Renal cortex interstitium (tissue), 15 donors: ENCODE measurements at places on chromosomes 11 and 22. TPM values are rescaled to one million over a fixed set of nuclear protein-coding genes. Genes with fewer than 3 reads are reported as not detected.

DNA sequence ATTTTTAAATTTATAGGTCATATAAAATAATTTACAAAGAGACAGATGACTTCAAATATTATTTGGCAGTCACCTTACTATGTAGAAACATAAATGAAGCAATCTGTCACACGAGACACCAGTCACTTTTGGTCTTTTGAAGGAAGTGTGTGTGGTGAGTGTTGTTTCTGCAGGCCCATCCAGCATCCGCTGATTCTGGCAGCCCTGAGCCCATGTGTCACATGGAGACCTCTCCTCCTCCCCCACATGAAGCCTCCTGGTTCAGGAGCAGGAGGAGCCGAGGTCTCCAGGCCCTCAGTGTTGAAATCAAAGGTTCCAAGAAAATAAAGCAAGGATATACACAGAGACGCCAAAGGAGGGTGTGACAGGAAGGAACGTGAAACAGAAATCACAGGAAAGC, 60.1 kb downstream of the ARFGAP3 start:
- DNase-seq = no peak

DNA sequence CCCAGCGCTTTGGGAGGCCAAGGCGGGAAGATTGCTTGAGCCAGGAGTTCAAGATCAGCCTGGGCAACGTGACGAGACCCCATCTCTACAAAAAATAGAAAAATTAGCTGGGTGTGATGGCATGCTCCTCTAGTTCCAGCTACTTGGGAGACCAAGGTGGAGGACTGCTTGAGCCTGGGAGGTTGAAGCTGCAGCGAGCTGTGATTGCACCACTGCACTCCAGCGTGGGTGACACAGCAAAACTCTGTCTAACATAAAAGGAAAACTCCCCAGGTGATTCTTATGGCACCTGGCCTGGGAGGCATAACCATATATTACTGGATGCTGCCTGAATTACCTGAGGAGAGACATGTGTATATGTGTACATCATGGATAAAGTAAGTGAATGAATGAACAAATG, 29.1 kb downstream of the KIAA1671 start:
- no peak for DNase-seq

DNA sequence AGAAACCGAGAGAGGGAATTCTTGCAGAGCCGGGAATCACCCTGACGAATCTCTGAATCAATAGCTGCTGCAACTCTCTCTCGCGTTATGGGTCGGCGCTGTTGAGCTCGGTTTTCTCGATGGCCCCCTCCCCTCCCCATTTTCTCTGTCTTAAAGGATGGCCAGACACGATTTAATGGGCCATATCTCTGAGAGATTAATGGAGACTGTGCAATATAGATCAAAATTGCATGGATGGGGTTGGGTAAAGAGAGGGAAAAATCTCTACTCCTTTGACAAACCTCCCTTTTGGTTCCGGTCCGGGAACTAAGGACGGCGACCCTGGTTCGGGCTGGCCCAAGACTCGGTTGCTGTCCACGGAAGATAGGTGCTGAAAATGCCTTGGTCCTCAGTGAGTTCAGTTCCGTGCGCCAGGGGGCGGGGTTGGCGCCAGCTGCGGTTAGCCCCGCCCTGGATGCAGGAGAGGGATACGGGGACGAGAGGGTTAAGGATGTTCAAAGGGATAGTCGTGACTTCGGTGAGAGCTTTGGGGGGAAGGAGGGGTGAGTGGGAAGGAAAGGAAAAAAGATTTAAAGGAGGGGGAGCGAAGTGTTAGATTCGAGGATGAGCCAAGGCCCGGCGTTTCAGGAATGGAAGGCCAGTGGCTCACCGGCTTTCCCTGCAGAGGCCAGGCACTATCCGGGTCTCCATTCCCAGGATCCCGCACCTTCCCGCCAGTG, 103.6 kb upstream of the HSD17B12 start:
- DNase-seq = no peak

GRCh38 chr11:103940551-103940950, 95.9 kb upstream of the DDI1 start:
- DNase-seq = no peak

GRCh38 chr11:70048279-70049024, 29.7 kb upstream of the ANO1 start:
- DNase-seq = no peak

Gene TMPRSS13
- 0.53 TPM for polyA plus RNA-seq

Gene TMEM45B
- polyA plus RNA-seq = 15.3 TPM

GRCh38 chr11:75051043-75051442, 45.6 kb downstream of the OR2AT4 start:
- DNase-seq = no peak

DNA sequence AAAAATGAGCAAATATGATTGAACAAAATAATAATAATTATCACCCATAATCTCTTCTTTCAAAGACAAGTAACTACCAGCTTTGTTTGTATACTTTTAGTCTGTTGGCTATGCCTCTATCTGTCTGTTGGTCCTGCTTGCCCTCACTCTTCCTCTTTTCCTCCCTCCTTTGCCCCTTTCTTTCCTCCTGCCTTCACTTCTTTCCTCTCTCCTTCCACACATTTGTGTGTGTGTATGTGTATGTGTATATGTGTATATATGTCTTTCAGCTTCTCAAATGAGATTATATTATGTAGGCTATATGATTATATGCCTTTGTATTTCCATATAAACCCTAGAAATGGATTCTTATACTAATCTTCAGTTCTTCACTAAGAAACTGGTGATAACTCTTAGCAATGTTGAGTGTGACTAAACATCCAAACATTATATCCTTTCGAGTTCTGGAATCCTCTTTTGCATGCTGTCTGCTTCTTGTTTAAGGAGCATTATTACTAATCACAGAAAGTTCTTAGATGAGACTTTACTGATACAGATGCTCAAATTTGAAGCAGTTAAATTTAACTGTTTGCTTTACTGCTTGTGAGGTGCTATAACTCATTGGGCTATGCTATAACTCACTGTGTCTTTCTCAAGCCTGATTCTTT, 219.1 kb downstream of the TMEM135 start:
- DNase-seq = no peak

Gene TRPM5
- 3.5 TPM for polyA plus RNA-seq

GRCh38 chr22:44401783-44402110, 89.0 kb upstream of the SHISAL1 start:
- no peak for DNase-seq

- DNase-seq = no peak
These were observed 58.9 kb downstream of the SHANK2 start for GRCh38 chr11:71193431-71193830.

GRCh38 chr11:111557425-111558111, 17.0 kb downstream of the LAYN start:
- DNase-seq = no peak

DNA sequence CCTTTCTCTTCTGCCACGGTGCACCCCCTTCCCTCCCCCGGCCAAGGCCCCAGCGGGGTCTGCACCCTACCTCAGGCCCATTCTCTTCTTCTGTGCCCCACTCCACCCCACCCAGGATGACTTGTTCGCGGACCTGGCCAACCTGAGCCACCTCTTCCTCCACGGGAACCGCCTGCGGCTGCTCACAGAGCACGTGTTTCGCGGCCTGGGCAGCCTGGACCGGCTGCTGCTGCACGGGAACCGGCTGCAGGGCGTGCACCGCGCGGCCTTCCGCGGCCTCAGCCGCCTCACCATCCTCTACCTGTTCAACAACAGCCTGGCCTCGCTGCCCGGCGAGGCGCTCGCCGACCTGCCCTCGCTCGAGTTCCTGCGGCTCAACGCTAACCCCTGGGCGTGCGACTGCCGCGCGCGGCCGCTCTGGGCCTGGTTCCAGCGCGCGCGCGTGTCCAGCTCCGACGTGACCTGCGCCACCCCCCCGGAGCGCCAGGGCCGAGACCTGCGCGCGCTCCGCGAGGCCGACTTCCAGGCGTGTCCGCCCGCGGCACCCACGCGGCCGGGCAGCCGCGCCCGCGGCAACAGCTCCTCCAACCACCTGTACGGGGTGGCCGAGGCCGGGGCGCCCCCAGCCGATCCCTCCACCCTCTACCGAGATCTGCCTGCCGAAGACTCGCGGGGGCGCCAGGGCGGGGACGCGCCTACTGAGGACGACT, 15.9 kb downstream of the RTN4RL2 start:
- no peak for DNase-seq

- no peak for DNase-seq
These were observed 88.4 kb downstream of the ANO3 start for GRCh38 chr11:26420331-26420730.

Gene TBC1D10A
- polyA plus RNA-seq = 15.9 TPM

Gene TMEM9B
- 54.4 TPM for polyA plus RNA-seq

DNA sequence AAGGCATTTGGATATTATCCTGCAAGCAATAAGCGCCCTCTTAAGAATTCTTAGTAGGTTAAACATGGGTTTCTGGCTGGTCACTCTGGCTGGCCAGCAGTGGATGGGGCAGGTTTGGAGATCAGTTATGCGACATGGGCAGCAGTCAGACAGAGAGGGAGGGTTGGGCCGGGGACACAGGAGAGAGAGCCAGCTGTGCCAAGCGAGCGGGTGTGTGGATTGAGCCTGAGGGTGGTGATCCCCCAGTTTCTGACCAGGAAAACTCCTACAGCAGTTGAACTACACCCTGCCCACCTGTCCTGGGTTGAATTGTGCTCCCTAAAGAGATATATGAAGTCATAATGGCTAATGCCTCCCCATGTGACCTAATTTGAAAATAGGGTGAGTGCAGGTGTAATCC, 671.2 kb downstream of the TBC1D22A start:
- DNase-seq = no peak

GRCh38 chr11:134063124-134063495, 5.8 kb upstream of the JAM3 start:
- no peak for DNase-seq

- no peak for DNase-seq
These were observed 22.5 kb upstream of the TCF20 start for GRCh38 chr22:42292732-42293520.

DNA sequence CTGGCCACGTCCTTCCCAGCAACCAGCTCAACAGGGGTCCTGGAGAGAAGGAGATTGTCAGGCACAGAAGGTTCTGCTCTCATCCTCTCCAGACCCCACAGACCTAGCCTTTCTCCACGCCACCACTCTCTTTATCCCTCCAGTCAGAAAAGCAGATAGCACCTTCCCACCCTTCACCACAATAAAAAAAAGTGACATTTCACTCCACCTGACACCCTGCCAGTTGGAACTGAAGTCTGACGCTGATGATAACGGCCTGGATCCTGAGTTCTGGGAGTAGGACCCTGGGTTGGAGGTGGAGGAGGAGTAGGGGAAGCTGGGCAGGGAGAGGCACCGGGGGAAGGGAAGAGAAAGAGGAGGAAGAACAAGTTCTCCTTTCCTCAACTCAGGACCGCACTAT, 127.5 kb upstream of the ANO1 start:
- DNase-seq = no peak
